ENCODE measurements at places on chromosomes 1 and 21.

- peak; percentile 96 for DNase-seq
Measured at GRCh38 chr1:248823517-248824001, 2.2 kb downstream of the SH3BP5L start.

GRCh38 chr1:203177036-203177405 is 1.4 kb upstream of the MYBPH start:
- no peak for DNase-seq

- DNase-seq: no peak
Measured at GRCh38 chr1:64984737-64985136, 18.4 kb upstream of the JAK1 start.

GRCh38 chr1:88751714-88752113 is 67.6 kb downstream of the PKN2 start:
- DNase-seq: no peak

- DNase-seq: no peak
Measured at GRCh38 chr1:204598319-204598969, 82.2 kb downstream of the MDM4 start.

DNA sequence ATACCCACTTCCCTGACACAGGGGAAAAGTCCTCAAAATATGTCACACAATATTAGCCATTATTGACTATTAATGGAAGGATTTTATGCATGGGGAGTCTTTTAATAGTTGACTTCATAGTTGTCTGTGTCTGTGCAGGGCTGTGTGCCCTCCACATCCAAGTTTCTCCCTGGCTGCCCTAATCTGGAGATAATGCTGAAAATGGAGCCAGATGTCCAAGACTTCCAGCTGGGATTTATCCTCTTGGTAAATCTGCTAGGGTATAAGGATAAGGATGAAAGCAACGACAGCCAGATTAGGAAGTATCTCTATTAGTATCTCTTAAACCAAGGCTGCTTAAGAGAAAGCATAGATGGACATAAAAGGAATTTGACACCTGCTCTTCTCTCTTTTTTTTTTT is 42.1 kb downstream of the CDK18 start:
- DNase-seq: no peak

- DNase-seq: no peak
Measured at GRCh38 chr1:30512914-30513265, 210.5 kb downstream of the MATN1 start.

GRCh38 chr21:33587792-33588484 is 546 bp downstream of the DONSON start:
- no peak for DNase-seq

DNA sequence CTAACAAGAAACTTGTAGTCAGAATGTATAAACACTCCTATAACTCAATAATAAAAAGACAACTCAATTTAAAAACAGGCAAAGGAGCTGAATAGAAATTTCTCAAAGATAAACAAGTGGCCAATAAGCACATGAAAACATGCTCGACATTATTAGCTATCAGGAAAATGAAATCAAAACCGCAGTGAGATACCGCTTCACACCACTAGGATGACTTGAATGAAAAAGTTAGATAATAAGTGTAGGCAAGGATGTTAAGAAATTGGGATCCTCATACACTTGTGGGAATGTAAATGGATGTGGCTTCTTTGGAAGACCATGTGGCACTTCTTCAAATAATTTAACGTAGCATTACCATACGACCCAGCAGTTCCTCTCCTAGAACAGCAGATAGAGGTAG is 8.9 kb downstream of the RALGPS2 start:
- DNase-seq: no peak

DNA sequence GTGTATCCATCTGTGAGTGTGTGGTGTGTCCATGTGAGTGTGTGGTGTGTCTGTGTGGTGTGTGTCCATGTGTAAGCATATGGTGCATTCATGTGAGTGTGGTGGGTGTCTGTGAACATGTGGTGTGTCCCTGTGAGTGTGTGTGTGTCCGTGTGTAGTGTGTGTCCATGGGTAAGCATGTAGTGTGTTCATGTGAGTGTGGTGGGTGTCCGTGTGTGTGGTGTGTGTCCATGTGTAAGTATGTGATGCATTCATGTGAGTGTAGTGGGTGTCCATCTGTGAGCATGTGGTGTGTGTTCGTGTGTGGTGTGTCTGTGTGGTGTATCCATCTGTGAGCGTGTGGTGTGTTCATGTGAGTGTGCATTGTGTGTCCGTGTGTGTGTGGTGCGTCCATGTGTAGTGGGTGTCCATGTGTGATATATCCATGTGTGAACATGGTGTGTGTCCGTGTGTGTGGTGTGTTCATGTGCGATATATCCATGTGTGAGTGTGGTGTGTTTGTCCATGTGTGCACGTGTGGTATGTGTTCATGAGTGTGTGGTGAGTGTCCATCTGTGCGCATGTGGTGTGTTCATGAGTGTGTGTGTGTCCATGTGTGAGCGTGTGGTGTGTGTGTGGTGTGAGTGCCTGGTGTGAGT is 12.3 kb downstream of the SLC19A1 start:
- DNase-seq: no peak

DNA sequence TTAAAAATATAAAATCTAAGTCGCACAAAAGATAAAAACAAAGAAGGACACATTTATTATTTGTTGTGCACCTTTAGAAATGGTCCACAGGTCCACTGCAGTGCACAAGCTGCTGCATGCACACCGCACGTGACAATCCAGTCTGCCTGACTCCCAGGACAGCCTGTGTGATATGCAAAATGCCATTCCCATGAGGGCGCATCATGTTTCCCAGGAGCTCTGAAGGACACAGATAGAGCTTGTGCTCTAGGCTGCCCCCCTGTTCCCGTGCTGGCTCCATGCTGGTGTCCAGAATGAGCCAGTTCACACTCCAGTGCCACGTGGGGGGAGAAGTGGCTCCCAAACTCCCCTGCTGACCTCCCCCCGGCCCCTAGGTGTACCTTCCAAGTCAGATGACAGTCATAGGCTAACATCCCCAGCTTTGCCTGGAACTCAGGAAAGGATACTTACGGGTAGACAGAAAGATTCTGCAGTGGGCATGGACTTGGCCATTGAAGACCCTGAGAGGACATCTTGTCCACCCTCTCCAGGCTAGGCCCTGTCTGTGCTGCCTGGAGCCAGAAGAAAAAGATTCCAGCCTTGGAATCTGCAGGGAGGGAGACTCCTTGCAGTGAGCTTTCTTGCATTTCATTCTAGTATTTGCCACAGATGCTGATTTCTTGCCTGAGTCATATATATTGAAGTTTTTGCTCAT is 26.3 kb downstream of the RAB7B start:
- no peak for DNase-seq

- DNase-seq: no peak
Measured at GRCh38 chr1:162661336-162661735, 29.1 kb downstream of the DDR2 start.

GRCh38 chr1:72184099-72184701 is 98.1 kb downstream of the NEGR1 start:
- no peak for DNase-seq

- DNase-seq: peak; percentile 34
Measured at GRCh38 chr1:186155594-186155993, 219.5 kb downstream of the TPR start.

- no peak for DNase-seq
Measured at GRCh38 chr1:61255358-61255703, 173.0 kb downstream of the NFIA start.

GRCh38 chr1:36223381-36223995 is 755 bp upstream of the THRAP3 start:
- DNase-seq: no peak

- no peak for DNase-seq
Measured at GRCh38 chr21:34559089-34559631, 47.1 kb upstream of the KCNE1 start.

DNA sequence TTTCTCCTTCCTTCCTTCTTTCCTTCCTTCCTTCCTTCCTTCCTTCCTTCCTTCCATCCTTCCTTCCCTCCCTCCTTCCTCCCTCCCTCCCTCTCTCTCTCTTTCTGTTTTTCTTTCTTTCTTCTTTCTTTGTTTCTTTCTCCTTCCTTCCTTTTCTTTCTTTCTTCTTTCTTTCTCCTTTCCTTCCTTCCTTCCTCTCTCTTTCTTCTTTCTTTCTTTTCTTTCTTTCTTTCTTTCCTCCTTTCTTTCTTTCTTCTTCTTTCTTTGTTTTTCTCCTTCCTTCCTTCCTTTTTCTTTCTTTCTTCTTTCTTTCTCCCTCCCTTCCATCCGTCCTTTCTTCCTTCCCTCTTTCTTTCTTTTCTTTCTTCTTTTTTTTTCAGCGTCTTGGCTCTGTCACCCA is 18.1 kb upstream of the IL19 start:
- no peak for DNase-seq

DNA sequence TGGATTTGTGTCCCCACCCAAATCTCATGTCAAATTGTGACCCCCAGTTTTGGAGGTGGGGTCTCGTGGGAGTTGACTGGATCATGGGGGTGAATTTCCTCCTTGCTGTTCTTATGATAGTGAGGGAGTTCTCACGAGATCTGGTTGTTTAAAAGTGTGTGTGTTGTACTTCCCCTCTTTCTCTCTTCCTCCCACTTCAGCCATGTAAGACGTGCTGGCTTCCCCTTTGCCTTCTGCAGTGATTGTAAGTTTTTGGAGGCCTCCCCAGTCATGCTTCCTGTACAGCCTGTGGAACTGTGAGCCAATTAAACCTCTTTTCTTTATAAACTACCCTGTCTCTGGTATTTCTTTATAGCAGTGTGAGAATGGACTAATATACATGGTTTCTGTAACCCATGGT is 64.6 kb downstream of the RHOU start:
- no peak for DNase-seq

Data from GM04503 (cell line).